ENCODE measurements at places on chromosomes 6 and 20.

DNA sequence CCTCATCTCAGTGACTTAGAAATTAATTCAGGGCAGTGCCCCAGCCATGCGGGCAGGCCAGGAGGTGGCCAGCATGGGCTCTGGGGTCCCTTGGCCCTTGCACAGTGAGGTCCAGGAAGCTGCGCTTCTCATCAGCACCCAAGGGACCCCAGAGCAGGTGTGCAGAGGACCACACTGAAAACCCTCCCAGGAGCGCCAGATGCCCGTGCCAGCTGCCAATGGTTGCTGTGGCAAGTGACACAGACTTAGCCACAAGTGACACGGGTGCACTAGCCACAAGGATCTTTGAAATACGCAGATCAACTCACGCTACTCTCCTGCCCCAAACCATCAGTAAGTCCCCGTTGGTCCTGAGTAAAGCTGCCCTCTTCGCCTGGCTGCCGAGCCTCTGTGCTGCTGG is 88.1 kb downstream of the ERMARD start:
- no peak for DNase-seq

- no peak for DNase-seq
Measured at GRCh38 chr20:46959081-46959692, 64.5 kb downstream of the EYA2 start.

DNA sequence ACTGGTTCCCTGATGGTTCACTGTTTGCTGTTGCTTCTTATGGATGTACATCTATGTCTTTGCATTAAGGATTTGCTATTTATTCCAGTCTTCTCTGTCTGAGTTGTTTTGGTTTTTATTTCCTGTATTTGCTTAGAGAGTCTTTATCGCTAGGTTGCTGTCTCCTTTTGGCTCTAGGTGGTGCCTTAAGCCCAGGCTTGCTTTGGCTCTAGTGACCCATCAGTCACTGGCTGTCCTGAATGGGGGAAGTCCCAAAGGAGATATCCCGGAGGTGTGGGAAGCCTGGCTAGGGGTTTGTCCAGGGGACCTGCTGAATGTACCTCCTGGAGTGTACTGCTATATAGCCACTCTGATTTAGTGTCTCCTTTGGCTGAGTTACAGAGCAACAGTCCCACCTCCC is 53.4 kb downstream of the MCHR2 start:
- no peak for DNase-seq

GRCh38 chr6:56761651-56762050 is 119.0 kb upstream of the DST start:
- DNase-seq = no peak

GRCh38 chr6:170199716-170200115 is 91.2 kb downstream of the DLL1 start:
- no peak for DNase-seq

- DNase-seq = no peak
Measured at GRCh38 chr6:168147205-168147738, 68.3 kb upstream of the FRMD1 start.

- no peak for DNase-seq
Measured at GRCh38 chr6:39018103-39018502, 30.5 kb upstream of the GLP1R start.

GRCh38 chr6:97939440-97940168 is 656.6 kb upstream of the MMS22L start:
- no peak for DNase-seq

DNA sequence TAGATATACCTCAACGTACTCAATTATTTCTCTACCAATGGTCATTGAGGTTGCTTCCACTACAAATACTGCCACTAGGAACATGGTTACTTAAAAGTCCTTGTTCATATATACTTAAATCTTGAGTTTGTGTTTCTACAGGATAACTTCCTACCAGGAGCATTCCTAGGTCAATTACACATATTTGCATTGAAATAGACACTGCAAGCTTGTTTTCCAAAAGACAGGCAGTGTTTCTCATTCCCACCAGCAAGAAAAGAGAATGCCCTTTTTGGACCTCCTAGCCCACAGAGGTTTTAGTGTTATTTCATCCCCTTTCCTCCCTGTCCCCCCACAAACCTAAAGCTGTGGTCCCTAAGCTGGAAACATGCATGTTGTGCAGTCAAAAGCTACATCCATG is 177.3 kb downstream of the ID4 start:
- DNase-seq = no peak

- no peak for DNase-seq
Measured at GRCh38 chr6:102411796-102412195, 1018.3 kb downstream of the GRIK2 start.

DNA sequence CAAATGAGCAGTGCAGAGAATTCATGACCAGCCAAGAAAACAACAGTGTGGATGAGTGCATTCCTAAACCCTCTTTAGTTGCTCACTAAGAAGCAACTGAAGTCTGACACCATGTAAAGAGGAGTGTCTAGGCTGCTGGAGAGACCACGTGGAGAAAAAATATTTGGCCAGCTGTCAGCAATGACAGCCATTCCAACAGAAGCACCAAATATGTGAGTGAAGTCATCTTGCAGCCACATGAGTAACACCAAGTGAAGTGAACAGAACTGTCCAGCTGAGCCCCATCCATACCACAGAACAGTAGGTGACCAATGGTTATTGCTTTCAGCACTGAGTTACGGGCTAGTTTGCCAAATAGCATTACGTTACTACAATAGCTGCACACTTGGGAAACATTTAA is 89.4 kb downstream of the TBXT start:
- DNase-seq = no peak

GRCh38 chr20:41072190-41072863 is 43.7 kb downstream of the TOP1 start:
- no peak for DNase-seq

DNA sequence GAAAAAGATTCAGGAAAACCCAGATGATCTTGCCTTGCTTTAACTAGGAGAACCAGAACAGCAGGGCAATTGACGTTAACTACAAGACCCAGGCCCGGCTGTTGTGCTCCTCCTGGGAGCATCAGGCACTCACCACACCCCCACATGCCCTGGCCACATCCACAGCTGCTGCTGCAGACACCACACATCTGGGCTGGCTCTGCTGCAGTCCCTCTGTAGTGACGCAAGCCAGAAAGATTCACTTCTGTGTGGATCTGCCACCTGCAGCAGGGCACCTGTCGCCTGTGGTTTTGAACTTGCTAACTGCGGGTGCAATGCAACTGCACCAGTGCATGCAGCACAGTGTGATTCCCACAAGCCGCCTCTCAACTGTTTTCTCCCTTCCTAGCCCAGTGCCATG is 228.8 kb downstream of the SYNDIG1 start:
- DNase-seq = no peak

DNA sequence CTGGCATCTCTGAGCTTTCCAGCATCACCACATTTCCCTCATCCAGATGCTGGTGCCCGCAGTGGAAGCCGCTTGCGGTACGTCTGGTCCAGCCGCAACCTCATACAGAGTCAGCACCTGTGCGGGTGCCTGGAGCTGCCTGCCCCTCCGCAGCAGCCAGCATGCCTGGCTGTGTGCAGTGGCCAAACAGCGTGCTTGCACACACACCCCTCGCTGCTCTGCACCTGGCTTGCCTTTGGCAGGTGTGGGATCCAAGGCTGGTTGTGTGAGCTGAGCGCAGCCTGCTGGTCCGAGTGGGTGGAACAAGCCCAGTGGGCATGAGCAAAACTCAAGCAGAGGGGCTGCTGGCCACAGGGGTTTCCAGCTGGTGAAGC is 3.1 kb upstream of the HINT3 start:
- DNase-seq = no peak

- peak; percentile 74 for DNase-seq
Measured at GRCh38 chr20:63628246-63628975, 1.5 kb upstream of the GMEB2 start.

DNA sequence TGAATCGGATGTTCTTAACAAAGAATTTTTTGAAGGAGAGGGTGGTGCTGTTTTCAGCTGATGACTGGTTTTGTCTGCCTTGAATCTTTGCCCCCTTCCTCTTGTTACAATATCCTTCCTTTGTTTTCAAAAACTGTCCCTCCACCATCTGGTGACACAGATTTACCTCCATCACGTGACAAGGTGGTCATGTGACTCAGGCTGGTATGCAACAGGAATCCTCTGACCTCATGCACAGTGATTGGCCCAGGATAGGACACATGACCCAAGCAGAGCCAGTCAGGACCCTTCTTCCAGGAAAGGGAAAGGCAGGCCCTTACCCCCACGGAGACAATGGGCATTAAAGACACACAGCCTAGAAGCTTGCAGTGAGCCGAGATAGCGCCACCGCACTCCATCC is 84.7 kb upstream of the MC3R start:
- DNase-seq = no peak

- DNase-seq = no peak
Measured at GRCh38 chr20:9253006-9253539, 184.2 kb downstream of the PLCB4 start.

DNA sequence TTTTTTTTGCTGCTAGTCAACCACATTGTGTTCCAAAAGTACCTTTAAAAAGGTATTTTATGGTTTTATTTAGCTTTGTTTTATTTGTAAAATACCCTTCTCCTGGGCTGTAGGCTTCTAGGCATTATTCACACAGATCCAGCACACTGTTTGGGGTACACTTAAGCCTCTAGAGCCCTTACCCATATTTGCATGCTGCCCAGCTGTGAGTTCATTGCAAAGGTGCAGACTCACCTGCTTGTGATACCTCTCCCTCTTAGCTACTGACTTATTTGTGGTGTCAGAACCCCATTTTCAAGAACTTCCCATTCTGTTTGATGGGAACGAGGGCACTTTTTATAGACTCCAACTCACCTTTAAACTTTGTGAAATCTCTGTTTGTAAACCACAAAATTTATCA is 69.8 kb downstream of the RIN2 start:
- no peak for DNase-seq

DNA sequence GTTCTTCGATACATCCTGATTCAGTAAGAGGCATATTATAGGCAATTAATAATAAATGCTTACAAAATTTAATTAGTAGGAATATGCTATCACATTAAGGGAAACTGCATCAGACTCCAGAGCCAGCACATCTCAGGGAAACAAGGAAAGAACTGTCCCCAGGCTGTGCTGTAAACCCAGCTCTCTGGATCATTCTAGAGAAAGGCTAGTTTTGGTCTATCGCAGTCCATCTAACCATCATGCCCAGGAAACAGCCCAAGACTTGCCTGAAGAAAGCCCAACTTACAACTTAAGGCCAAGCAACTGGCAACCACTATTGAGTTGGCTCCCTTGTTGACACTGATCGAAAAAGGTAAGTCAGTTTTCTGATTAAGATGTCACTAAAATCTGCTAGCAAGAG is 11.3 kb downstream of the MAP3K5 start:
- DNase-seq = no peak

Measured in GDM1 (cell line).